ENCODE measurements at places on chromosomes 4 and X.

GRCh38 chr4:55758066-55758465 lies 61.5 kb upstream of the EXOC1L start:
- DNase-seq, result no peak

GRCh38 chr4:152894673-152895072 lies 41.5 kb upstream of the FHDC1 start:
- DNase-seq, result no peak

DNA sequence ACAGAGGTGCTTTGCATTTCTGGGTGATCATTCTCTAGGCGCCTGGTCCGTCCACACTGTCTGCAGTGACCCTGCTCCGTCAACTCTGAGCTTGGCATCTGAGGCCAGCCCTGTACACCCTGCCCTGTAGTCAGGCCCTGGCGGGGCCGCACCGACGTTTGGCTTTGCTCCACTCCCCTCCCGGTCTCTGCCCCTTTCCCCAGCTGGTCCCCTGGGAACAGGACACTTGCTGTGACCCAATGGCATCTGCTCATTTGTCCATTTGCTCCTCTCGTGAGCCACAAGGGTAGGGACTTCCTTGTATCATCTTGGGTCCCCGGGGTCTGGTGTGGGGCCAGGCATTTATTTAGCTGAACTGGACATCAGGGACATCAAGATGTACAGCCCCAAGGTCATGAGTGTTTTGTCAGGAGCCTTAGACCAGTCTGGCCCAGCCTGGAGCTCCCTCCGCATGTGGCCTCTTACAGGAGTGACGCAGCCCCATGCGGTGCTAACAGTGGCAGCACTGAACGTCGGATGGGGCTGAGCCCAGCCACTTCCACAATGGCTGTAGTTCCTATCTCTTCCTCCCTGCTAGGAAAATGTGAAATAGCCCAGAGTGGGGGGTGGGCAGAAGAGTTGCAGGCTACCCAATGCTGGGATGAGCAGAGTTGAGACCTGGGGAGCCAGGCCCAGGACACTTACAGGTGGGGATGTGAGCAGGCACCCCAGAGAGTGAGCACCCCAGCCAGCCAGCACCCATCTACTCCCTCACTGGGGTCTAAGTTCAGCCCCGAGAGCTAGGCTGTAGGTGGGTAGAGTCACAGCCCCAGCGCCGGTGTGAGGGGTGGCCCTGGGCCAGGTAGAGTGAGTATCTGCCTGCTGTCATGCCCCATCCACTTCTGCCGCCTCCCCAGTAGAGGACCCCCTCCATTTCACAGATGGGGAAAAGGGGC lies 2.0 kb upstream of the SH3BP2 start:
- DNase-seq, result no peak

GRCh38 chr4:165621983-165622382 lies 243.2 kb downstream of the CPE start:
- no peak for DNase-seq

- no peak for DNase-seq
These were observed 29.1 kb upstream of the PLS3 start for GRCh38 chrX:115531818-115532403.

DNA sequence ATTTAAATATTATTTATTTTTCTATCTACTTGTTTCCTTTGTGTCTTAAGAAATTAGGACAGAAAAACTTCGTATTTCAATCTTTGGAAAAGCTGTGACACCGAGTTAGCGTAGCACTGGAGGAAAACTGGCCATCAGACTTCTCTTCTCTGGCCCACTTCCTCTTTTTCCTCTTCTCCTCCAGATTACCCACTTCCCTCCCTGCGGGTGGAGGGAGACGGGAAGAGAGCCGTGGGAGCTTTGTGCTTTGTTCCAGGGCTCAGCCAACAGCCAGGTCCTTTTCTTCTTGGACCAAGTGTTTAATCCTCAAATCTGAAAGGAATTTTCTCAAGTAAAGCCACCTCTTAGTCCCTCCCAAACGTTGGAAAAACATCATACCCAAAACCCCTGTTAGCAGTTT lies 29.7 kb downstream of the OFD1 start:
- DNase-seq, result no peak

DNA sequence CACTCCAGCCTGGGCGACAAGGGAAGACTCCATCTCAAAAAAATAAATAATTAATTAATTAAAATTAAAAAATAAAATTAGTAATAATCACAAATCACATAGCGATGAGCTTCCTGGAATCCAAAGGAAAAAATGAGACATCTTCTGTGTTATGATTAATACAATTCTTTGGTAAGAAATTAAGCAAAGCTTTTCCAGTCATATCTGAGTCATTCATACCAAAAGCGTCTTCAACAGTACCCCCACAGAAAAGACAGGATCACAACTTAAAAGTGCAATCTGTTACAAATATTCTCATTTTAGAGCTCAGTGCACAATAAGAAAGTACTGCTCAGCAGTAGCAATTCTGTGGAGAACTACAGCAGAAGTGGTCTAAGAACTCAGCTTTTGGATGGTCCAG lies 168.5 kb upstream of the MXRA5 start:
- no peak for DNase-seq
